Fibroblast of mammary gland (primary cell): ENCODE measurements at places on chromosomes 4 and X.

- DNase-seq: peak; percentile 17
Observed at GRCh38 chr4:23782778-23783437, 106.9 kb downstream of the PPARGC1A start.

GRCh38 chr4:92305148-92305877 is 1.5 kb downstream of the GRID2 start:
- DNase-seq: peak; percentile 3

GRCh38 chr4:114495471-114495928 is 103.1 kb upstream of the UGT8 start:
- DNase-seq: no peak

DNA sequence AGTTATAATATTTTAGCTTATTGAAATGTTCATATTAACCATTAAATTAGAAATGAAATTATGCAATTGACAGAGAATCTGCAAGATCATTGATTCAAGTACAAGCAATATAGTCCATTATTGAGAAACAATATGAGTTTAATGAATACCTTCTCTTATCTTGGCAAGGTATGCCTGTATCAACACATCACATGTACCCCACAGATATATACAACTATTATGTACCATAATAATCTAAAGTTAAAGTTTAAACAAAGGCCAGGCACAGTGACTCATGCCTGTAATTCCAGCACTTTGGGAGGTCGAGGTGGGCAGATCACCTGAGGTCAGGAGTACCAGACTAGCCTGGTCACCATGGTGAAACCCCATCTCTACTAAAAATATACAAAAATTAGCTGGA is 514.7 kb downstream of the PCDH7 start:
- no peak for DNase-seq

DNA sequence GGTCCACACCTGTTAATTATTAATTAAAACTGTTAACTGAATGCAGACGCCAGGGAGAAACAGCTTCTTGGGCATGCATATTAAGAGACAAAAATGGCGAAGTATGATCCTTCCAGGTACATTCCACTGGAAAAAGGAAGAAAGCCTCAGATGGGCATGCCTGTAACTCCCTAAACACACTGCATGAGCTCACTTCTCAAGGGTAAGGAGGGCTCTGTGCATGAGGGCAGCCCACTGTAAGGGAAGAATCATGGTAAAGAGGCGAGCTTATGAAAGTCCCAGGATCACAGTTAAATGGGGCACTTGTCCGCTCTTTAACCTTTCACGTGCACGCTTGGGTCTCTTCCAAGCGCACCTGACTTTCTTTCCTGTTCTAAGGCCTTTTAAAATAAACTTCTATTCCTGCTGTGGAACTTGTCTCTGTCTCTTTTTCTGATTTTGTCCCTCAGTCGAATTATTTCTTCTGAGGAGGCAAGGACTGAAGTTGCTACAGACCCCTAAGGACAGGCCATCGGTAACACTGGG is 321.7 kb downstream of the PPP1R2C start:
- DNase-seq: no peak

- peak; percentile 35 for DNase-seq
Observed at GRCh38 chr4:147683188-147683591, 773 bp downstream of the PRMT9 start.

- no peak for DNase-seq
Observed at GRCh38 chrX:15107367-15107988, 162.4 kb downstream of the ASB9 start.

DNA sequence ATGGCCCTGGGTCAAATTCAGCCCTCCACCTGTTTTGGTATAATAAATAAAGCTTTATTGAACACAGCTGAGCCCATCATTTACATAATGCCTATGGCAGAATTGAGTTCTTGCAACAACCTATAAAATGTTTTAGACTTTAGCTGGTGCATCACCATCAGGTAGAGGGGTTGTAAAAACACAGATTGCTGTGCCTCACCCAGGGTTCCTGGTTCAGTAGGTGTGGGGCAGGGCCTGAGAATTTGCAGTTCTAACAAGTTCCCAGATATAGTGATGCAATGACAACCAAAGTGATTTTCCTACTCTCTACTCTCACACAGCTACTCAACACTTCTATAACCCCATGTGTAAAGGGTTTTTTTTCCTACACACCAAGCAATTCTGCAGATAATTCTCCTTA is 120.0 kb upstream of the EGFL6 start:
- no peak for DNase-seq
